ENCODE measurements at places on chromosomes 3 and 15. TPM values are rescaled to one million over a fixed set of nuclear protein-coding genes. Genes with fewer than 3 reads are reported as not detected.

FAH gene
- total RNA-seq: 23.3 TPM

PRRT3 gene
- 5.5 TPM for total RNA-seq

DNA sequence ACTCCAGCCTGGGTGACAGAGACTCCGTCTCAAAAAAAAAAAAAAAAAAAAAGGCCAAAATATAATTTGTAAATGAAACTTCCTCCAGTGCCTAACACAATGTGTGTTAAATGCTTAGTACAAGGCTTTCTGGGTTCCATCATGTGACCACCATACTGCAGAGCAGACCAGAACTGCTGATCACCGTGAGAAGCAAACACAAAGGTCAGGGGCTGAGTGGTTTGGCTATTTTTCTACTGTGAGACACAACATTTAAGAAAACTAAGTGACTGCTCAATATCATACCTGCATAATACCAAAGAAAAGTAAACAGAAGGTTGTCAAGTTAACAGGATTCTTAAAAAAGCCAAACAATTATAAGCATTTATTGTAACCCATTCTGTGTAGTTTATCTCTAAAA is 13.2 kb downstream of the ABCC5 start:
- H3K36me3 ChIP-seq: no peaks in the 10 kb centered on the region
- peaks cover 12% of the 10 kb centered on the region for H3K4me1 ChIP-seq
- no peaks in the 10 kb centered on the region for H3K27me3 ChIP-seq
- DNase-seq: no peak

DNA sequence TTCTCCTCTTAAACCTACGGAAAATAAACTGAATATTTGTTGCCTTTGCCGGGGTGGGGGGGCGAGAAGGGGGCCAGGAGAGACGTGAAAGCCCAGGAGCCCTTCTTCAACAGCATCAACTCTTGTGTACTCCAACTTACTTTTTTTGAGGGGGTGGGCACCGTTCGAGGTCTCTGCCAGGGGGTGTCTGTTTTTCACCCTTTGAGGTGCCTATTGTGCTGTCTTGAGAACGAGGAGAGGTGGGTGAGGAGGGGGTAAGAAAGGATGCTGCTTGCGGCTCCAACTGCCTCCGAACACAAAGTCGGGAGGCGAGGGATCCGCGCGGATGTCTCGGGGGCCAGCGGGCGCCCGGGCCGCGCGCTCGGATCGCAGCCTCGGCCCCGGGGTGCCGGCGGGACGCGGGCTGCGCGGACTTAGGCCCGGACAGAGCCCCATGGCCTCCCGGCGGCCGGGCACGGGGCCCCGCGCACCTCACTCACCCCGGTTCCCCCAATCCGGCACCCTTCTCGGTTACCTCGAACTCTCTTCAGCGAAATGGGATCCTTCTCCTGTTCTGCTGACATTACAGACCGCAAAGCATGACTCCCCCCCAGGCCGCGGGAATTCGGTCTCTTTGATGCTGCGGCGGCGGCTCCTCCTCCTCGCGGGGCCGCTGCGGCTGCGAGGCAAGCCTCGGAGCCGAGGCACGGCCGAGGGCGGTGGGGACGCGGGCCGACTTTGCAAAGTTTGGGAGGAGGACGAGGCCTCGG is 650 bp downstream of the PYGO1 start:
- peak overlapping the region; percentile 32 for H3K4me3 ChIP-seq
- no peak for DNase-seq
- H3K27me3 ChIP-seq: peaks cover 45% of the 10 kb centered on the region
- peaks cover 2% of the 10 kb centered on the region for H3K36me3 ChIP-seq
- peaks cover 3% of the 10 kb centered on the region for H3K4me1 ChIP-seq
- H3K27ac ChIP-seq: no peak overlapping the region

GRCh38 chr3:109224333-109224732 is 87.8 kb downstream of the C3orf85 start:
- H3K27me3 ChIP-seq: peaks cover 6% of the 10 kb centered on the region
- no peaks in the 10 kb centered on the region for H3K36me3 ChIP-seq
- no peak overlapping the region for H3K4me3 ChIP-seq

GRCh38 chr3:43478118-43478785 is 143.6 kb downstream of the ANO10 start:
- H3K36me3 ChIP-seq: peaks cover 22% of the 10 kb centered on the region
- H3K27ac ChIP-seq: peak overlapping the region; percentile 94
- peaks cover 27% of the 10 kb centered on the region for H3K4me1 ChIP-seq
- H3K4me3 ChIP-seq: no peak overlapping the region

DNA sequence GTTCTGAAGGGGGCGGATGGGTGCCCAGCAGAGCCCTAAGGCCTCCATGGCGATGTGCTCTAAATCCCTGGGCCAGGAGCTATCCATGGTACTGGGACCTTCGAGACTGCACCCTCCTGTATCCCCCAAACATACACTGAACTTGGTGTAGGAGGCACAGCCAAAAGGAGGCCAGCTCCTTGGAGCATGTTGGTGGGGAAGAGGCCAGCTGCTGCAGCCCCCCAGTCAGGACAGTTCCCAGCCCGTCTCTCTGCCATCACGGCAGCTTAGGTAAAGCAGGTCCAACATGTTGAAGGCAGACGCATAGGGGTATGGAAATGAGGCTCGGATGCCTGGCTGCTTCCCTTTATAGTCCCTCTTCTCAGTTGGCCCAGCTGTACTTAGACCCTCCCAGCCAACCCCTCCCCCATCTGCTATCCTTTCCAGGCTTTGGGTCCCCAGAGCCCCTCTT is 1.8 kb downstream of the CAMKV start:
- no peak overlapping the region for H3K4me3 ChIP-seq
- no peak overlapping the region for H3K27ac ChIP-seq
- H3K4me1 ChIP-seq: peaks cover 1% of the 10 kb centered on the region
- no peaks in the 10 kb centered on the region for H3K36me3 ChIP-seq
- H3K27me3 ChIP-seq: peaks cover 49% of the 10 kb centered on the region
- DNase-seq: peak; percentile 38

All from activated CD4-positive, alpha-beta T cell treated with anti-CD3 and anti-CD28 coated beads, Interleukin-2, amount 10 ng/mL, durations not matched to agents 7 days and 5 days (primary cell).